ENCODE measurements at places on chromosomes 11 and 22. TPM values are rescaled to one million over a fixed set of nuclear protein-coding genes. Genes with fewer than 3 reads are reported as not detected.

DNA sequence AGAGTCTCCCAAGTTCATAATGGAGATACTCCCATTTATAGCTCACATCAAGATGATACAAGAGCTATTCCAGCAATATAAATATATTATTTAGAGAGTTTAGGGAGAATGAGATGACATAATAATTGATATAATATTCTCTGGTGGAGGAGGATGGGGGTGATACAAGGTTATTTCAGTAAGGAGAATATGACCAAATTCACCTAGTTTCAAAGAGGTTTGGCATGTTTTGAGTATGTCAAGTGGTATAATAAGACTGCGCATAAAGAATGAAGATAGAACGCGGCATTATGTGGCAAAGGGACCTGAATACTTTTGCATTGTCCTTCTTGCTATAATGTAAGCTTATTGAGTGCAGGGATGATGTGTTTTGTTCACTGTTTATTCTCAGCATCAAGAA is 1283.5 kb downstream of the LRRC4C start:
- DNase-seq: no peak

GRCh38 chr11:76742902-76743301 is 40.3 kb upstream of the TSKU start:
- DNase-seq: peak; percentile 16

GRCh38 chr22:44437216-44438055 is 60.6 kb downstream of the RTL6 start:
- no peak for DNase-seq

DNA sequence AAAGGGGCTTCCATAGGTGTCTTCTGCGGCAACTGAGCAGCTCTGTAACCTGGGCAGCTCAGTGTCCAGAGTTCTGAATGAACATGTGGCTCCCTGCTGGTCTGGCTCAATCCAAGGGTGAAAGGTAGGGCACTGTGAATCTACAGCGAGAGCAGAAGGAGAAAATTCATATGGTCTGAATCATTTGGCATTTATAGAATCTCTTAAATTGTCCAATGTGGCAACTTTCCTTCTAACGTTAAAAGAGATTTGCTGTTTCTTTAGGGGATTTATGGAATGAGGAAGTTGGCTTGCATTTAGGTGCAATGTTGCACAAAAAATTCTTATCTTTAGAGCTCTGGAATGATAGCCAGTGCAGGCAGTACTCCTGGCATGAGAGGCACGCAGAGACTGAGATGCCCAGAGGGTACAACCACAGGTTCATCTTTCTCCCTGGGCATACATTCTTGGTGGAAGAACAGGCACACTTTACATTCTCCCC is 17.0 kb downstream of the ATXN10 start:
- DNase-seq: peak; percentile 76

DNA sequence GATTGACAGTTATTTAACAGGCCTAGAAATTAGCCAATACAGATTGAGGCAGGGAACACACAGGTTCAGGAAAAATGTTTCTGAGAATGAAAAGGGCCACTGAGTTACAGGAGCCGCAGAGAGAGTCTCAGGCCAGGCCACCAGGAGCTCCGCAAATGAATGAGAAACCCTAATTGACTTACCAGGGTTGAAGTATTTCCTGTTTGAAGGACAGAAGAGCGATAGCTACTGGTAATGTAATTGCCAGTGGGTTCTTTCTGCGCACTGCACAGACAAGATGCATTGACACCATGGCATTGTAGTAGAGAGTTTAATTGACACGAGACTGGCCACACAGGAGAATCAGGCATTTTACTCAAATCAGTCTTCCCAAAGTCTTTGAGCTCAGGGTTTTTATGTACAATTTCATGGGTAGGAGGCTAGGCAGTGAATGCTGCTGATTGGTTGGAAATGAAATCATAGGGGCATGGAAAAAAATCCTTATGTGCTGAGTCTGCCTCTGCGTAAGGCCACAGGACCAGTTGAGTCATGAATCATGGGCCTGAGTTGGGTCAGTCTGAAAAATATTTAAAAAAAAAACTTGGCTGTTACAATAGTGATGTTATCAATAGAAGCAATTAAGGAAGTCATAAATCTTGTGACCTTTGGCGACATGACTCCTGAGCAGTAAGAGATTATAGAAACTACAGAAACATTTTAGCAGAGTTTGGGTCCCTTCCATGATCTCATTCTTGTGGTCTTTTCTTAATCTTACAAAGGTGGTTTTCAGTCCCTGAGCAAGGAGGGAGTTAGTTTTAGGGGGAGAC is 203.8 kb downstream of the CASP12 start:
- DNase-seq: peak; percentile 37

GRCh38 chr11:31974366-31975136 is 116.3 kb upstream of the RCN1 start:
- peak; percentile 90 for DNase-seq

GRCh38 chr22:44351685-44352377 is 39.1 kb upstream of the SHISAL1 start:
- peak; percentile 86 for DNase-seq

DNA sequence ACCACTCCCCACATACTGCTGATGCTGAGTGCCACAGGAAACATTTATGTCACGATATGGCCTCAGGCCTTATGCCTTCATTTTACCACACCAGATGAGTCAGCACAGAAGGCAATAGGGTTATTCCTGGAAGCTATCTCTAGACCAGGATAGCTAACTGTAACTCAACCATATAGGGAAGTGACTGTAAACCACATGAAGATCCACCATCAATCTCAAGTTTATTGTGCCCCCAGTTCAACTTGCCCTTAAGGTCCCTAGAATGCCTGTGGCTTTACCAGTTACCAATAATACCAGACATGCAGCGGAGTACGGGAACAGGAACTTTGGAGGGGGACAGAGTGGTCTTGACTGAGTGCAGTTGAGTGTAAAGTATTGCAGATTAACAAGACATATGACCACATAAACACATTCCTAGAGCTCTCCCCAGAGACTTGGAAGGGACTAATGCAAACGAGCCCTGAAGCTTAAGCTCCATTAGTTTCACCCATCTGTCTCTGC is 180.9 kb downstream of the KIF18A start:
- DNase-seq: peak; percentile 49

- DNase-seq: no peak
Measured at GRCh38 chr22:26744892-26745808, 87.8 kb downstream of the MIAT start.

- no peak for DNase-seq
Measured at GRCh38 chr22:33851240-33851639, 69.0 kb downstream of the LARGE1 start.

GRCh38 chr11:24511511-24511910 is 14.7 kb downstream of the LUZP2 start:
- no peak for DNase-seq

- peak; percentile 99 for DNase-seq
Measured at GRCh38 chr11:19374151-19374569, 133.4 kb upstream of the E2F8 start.

GRCh38 chr11:122690801-122691548 is 35.5 kb downstream of the UBASH3B start:
- DNase-seq: peak; percentile 73

- DNase-seq: no peak
Measured at GRCh38 chr22:50470491-50470890, 4.3 kb downstream of the SBF1 start.

DNA sequence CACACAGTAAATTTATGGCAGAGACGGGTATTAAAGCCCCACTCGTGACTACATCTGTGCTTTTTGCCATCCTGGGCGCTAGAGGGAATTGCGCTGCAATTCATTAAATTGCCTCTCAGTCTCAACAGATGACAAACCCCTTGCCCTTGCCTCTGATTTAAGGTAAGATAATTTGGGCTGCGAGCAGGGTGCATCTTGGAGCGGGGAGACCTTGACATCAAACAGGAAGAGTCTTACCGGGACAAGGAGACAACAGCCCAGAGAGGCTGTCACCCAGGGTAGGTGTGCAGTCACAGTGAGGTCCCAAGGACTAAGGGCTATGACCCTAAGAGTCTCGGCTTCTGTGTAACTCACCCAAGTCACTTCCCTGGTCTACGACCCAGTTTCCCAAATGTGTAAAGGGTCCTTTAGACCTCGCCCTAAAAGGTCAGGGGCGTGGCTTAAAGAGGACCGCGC is 449 bp upstream of the TOM1 start:
- DNase-seq: peak; percentile 24

GRCh38 chr11:118132385-118133151 is 20.1 kb downstream of the SCN4B start:
- no peak for DNase-seq

DNA sequence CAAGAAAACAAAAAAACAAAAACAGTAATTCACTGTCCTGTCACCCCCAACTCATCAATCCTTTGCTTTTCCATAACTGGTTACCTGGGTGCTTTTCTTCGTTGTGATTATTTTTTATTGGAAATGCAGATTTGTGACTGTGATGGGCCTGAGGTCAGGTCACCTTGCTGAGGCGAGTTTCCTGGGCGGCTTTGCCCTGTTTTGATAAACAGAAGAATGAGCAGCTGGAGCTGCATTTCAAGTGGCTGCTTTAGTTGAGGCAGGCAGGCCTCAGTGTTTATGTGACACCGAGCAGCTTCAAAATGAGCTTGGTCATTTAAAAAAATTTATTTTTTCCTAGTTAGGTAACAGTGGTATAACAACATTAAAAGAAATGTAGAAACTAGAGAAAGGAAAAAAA is 22.2 kb downstream of the PTPRJ start:
- no peak for DNase-seq

DNA sequence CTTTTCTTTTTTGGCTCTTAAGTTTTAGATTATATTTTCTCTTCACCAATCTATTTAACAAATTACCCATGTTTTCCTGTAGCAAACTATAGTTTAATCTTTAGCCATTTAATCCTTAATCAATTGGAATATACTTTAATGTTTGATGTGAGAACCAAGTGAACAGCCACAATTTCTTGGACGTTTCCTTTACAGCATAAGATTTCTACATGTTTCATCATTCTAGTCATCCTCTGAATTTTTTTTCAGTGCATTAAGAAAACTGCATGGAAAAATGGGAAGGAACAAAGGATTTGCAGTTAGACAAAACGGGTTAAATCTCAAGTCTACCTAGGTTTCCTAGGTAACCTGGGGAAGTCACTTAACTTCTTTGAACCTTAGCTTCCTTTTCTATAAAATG is 507.1 kb upstream of the CCDC90B start:
- no peak for DNase-seq

The SPDYC gene
- total RNA-seq: not detected

The CCDC89 gene
- total RNA-seq: 6.6 TPM

The MMP13 gene
- 0.13 TPM for total RNA-seq

The SSTR3 gene
- total RNA-seq: not detected

The KRTAP5-2 gene
- total RNA-seq: not detected

The FGF3 gene
- not detected for total RNA-seq

The VPREB1 gene
- total RNA-seq: not detected

The CRYBB1 gene
- total RNA-seq: not detected

The ACRV1 gene
- not detected for total RNA-seq

The BLID gene
- 8.0 TPM for total RNA-seq
